Stimulated activated CD4-positive, alpha-beta T cell treated with anti-CD3 and anti-CD28 coated beads, Interleukin-4, amount 100 ng/mL, for 4 hours (primary cell): ENCODE measurements at places on chromosomes 16 and 17.

- DNase-seq = no peak
Observed at GRCh38 chr17:69567130-69567529, 152.6 kb downstream of the MAP2K6 start.

DNA sequence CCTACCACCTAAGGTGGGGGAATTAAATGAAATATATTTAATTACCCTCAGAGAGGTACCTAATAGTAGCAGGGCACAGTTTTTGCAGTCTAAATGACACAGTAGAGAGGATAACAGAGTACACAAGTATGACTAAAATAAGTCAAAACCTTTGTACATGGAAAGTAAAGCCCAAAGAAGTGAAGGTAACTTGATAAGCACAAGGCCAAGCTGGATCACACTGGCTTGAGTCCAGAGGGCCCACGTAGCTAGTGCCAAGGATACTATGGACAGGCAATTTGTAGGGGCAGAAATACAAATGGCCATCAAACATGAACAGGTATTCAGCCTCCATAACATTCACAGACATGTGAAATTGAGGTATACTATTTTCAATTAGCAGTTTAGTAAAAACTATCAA is 7.6 kb downstream of the MYO18A start:
- no peak for DNase-seq

DNA sequence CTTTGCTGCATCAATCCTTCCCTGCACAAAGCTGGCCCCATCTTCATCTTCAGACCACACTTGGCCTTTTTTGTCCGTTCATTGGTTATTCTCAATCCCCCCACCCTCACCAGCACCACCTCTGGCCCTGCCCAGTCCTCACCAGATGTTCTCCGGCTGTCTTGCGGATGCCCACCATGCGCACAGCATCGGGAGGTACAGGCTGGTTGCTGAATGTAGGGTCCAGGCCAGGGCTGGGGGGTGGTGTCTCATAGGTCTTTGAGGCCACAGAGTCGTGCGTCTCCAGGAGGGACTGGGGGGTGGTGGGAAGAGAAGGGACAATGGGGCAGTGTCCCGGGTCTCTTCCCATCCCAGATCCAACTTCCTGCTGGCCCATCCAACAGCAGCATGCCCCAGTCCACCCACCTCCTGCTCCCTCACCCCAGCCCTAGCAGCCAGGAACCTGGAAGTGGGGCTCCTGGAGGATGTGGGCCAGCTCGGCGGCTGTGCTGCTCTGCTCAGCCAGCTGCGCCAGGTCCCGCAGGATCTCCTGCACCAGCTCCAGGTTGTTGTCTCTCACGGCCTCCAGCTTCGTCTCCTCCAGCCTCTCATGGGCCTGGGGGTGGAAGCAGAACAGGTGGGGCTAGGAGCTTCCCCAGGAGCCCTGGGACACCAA is 24.4 kb downstream of the MPP2 start:
- no peak for DNase-seq

GRCh38 chr16:79747688-79748087 is 147.2 kb upstream of the MAF start:
- no peak for DNase-seq

- no peak for DNase-seq
Observed at GRCh38 chr17:57587193-57587969, 157.7 kb downstream of the CCDC182 start.

DNA sequence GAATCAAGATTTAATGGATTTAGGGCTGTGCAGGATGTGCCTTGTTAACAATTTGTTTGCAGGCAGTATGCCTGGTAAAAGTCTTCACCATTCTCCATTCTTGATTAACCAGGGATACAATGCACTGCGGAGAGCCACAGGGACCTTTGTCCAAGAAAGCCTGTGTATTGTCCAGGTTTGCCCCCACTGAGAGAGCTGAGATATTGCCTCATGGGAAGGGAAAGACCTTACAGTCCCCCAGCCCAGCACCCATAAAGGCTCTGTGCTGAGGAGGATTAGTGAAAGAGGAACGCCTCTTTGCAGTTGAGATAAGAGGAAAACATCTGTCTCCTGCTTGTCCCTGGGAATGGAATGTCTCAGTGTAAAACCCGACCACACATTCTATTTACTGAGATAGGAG is 2169.6 kb downstream of the TP53TG3F start:
- DNase-seq = no peak

DNA sequence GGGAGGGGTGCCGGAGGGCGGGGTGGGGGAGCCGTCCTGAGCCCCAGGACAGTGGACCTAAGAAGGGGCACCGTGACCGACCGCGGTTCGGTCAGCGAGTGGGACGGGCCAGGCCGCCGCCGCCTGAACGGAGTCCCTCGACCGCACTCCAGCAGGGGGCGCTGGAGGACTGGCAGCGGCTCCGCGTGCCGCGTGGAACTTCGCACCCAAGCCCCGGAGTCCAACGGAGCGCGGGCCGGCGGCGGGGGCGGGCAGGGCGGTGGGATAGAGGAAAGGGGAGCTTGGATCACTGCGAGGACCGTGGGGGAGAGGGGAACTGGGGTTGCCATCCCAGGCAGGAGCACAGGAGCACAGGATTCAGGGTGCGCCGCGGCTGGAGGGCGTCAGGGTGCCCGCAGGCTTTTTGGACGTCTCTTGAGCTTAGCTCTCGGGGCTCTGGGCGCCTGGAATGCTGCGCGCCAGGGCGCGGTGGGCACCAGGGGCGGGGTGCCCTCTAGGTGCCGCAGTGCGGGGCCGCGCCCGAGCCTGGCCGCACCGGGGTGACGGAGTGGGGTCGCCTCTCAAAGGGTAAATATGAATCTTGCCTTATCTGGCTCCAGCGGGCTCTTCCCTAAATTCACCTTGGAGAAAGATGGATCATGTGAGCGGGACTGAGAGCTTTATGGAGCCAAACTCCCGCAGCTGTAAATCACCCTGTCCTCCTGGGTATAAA is 379 bp upstream of the OTOP2 start:
- peak; percentile 56 for DNase-seq

DNA sequence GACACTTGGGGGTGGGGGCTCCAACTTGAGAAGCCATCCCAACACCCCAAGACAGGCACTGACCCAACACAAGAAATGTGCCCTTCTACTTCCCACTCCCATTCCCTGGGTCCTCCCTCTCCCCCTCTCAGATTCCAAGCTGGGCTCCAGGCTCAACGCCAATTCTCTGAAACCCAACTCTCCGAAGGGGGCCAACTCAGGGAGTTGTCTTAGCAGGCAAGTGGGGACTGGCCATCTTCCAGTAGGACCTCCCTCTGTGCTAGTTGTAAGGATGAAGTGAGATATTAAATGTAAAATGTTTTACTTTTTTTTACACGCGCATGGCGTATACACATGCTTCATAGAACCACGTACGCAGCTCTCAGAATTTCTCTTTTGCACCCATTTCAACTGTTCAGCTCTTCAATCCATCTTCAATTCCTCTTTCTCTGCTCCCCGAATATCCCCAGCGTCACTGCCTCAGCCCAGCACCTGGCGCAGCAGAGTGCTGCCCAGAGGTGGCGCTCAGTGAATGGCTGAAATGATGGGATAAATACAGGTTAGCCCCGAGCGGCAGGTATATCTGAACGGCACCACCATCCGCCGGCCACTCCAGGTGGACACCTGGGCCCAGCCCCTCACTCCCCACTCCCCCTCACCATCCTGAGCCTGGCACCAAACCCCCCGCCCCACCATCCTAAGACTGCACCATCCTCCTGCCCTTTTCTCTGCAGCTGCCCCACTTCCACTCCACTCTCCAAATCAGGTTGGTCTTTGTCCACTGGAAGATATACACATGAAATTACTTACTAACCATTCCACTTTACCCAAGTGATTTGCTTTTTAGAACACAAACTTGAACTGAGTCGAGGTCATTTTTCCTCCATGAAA is 43.9 kb upstream of the TNRC6C start:
- DNase-seq = no peak

- DNase-seq = no peak
Observed at GRCh38 chr17:55124730-55125360, 139.9 kb upstream of the HLF start.

GRCh38 chr17:80837711-80838110 is 153.9 kb upstream of the CHMP6 start:
- DNase-seq = no peak

DNA sequence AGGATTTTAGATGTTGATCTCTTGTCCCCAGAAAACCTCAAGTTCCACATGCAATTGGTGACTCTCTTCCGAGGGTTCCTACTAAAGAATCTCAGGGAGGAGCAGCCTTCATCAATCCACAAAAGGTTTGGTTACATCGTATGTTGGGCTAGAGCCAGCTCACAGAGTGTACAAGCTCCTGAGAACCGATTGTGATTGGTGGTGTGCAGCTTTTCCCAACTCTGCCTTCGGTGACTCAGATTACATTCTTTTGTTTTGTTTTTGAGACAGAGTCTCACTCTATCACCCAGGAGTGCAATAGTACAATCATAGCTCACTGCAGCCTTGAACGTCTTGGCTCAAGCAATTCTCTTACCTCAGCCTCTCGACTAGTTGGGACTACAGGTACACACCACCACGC is 172.4 kb downstream of the PMP22 start:
- DNase-seq = no peak

DNA sequence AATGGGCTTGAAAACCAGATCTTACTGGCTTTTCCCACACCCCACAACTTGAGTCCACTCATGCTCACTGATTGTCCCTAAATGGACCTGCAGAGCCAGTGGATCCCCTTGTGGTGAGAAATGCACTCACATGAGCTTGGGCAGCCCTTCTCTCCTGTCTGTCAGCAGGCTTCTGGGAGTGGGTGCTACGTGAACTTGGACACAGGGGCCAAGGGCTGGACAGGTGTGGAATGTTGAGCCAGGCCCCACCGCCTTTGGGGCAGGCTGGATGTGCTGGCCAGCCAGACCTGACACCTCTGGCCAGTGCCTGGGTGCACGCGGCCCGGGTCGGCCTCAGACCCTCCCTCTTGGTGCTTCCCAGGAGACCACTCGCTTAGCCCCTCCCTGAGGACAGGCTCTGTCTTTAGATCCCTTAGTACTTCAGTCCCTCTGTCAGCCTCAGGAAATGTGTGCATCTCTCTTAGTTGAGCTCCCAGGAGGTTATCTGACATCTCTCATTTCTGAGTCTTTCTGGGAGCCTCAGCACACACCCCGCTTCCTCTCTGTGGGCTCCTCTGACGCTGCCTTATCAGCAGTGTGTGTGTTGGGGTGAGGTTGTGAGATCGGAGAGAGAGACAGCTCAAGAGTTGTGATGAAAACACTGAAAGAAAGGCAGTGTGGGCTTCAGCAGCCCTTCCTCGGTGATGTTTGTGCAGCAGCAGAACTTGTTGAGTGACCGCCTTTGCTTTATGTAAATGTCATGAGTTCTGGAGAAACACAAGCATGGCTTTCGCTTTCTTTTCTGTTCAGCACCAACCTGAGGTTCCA is 117.0 kb downstream of the RAB11FIP4 start:
- peak; percentile 62 for DNase-seq

- no peak for DNase-seq
Observed at GRCh38 chr17:74528491-74529199, 2.6 kb downstream of the CD300LB start.

GRCh38 chr16:2815299-2815771 is 1.7 kb upstream of the PRSS21 start:
- DNase-seq = no peak

DNA sequence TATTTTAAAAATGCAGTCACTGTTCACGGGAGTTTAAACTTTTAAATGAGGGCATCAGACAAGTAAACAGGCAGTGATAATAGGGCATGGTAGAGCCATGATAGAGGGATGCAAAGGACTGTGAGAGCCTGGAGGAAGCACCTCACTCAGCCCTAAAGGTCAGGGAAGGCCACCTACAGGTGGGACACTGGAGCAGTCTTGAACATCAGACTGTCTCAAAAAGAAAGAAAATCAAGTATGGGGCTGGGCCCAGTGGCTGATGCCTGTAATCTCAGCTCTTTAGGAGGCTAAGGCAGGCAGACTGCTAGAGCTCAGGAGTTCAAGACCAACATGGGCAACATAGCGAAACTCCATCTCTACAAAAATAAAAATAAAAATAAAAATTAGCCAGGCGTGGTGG is 31.0 kb upstream of the DHRS7B start:
- no peak for DNase-seq

DNA sequence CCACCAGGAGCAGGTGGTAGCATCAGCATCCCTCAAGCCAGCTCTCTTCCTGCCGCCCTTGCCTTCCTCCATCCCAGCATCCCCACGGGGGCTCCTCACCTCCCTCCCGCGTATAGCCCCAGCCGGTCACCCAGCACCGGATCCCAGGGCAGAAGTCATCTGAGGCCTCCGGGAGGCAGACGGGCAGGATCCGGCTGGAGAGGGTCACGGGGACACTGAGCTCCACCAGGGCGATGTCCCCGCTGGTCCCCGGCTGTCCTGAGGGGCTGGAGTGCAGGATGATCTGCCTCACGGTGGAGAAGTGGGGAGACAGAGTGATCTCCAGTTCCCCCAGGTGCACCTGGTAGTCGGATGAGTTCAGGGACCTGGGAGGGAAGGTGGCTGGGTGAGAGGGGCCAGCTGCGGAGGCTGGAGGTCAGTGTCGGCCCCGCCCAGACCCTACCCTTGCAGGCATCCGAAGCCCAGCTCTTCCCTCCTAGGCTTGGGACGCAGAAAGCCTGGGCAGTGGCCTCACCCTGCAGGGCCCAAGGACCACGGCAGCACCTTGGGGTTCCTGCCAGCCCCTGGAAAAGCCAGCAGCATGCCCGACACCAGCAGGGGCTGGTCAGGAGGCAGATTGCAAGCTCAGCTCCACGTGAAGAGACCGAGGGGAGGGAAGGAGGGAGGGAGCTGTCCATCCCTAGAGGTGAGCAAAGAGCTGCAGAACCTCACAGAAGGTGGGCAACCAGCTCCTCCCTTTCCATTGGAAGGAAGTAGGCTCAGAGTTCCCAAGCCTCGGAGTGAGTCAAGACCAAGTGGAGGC is 2.3 kb downstream of the TPSG1 start:
- no peak for DNase-seq

DNA sequence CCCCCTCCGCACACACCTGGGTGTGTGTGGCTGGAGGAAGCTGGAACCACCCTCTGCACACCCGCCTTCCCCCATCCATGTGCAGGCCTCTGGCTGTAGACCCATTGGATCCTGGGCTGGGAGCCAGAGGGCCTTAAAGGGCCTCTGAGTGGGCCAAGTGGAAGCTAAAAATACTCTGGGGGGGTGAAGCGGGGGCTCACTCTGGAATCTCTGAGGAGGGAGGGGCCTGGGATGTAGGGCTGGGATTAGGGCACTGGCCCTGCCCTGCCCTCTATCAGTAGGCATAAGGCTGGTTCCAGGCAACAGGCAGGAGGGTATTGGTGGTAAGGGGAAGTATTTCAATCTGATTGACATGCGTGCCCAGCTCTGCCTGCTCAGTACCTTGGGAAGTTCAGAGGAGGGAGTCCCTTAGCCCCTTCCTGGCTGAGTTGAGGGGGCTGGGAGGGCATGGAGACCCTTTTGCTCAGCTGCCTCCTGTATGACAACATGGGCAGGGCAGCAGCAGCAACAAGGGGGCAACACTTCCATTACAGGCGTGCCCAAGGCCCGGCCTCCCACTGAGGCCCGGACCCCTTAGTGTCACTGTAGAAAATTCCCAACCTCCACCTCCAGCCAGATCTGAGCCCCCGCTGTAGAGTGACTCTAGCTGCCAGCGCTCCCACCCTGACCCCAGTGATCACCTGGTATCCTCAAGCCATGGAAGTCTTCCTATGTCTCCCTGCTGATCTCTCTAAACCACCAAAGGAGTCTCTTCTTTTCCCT is 5.2 kb downstream of the ITGA3 start:
- DNase-seq = no peak
